ENCODE measurements at places on chromosomes 1 and 21.

- no peak for DNase-seq
These were observed 66.8 kb downstream of the EPB41 start for GRCh38 chr1:28981210-28981609.

DNA sequence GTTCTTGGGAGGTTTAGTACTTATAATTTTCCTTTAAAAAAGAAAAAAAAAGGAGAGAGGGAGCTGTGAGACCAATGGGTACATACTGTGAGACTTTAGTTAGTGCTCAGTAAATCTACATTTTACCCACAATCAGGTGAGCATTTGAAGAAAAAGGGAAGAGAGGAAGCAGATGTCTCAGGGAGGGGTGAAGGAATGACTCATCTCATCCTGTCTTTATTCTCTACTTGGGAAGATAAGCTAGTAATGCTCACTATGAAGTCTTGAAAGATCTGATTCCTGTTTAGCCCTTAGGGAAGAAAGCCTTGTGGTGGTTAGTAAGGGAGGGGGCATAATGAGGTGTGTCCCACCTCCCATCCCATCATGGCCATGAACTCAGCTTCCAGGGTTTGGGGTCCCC, 112.6 kb downstream of the PLD5 start:
- DNase-seq = no peak

DNA sequence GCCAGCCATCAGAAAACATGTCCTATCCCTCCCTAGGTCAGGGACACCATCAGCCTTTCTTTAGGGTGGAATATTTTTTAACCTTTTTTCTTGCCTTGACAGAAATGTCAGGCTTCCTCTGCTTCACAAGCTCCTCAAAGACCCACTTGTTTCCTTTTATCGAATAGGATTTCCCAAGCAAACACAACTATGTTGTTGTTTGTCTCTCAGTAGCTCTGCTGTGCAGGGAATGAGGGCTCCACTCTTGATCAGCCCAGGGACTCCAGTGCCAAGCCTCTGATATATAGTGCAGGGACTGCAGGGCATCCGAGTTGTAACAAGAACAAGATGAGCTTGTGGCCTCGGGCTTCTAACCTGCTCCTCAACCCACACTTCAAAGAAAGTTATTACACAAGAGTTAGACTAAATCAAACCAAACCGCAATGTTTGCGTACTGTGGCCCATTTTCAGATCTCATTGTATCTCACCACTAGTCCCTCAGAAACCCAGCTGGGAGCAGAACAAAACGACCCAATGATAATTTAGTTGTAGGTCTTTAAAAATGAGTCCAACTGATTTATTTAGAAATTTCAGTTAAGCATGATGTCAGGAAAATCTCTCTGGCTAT, 108.1 kb downstream of the ATG4C start:
- no peak for DNase-seq

DNA sequence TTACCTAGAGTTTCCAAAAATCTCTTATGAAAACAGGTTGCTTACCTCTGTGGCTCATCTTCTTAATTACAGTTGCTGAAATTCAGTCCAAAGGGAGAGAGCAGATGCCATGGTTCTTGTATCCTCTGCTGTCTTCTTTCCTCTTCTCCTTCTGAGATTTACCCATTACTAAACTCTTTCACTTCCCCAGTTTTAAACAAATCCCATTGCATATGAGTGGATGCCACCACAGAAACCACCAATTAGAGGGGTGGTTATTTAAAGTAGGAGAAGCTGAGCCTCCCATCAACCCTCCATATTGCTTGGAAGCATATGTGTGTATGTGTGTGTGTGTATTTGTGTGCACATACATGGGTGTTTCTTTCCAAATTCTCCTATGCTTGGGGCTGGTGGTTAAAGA, 128.5 kb upstream of the KCNK1 start:
- no peak for DNase-seq

DNA sequence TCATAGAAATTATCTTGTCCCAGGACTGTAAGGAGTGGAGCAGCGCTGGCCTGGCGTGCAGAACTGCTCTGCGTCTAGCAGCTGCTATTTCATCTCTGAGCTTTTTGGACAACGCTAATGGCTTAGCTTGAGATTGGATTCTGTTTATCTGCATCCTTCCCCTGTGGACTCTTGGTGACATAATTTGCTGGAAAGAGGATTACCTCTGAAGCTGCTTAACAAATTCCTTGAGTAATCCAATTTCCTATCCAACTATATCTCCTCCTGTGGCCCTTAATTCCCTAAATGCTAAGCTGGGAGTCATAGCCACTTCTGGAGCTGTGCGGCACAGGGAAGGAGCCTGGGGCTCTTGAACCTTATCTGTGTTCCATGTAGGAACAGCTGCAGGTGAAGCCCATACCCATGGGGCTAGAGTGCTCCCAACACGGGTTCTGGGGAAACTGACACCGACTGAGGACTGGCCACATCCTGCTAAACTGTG, 43.2 kb downstream of the IL6R start:
- DNase-seq = no peak

DNA sequence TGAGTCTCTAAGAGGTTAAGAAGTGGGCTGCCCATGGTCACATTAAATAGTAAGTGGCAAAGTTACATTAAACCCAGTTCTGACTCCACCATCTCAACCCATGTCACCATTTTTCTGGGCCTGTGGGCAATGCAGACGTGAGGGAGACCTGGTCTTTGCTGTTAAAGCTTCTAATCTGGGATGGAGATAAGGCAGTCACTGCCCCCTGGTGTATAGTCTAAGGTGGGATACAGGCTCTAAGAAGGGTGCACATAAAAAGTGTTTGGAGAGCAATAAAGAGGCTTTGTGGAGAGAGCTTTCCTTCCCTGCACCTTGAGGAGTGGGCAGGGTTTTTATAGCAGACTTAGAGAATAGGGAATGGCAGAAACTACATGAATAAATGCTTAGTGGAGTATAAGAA, 141.3 kb downstream of the ROR1 start:
- DNase-seq = no peak

- DNase-seq = peak; percentile 46
These were observed 369.6 kb upstream of the USP24 start for GRCh38 chr1:55584526-55585401.

DNA sequence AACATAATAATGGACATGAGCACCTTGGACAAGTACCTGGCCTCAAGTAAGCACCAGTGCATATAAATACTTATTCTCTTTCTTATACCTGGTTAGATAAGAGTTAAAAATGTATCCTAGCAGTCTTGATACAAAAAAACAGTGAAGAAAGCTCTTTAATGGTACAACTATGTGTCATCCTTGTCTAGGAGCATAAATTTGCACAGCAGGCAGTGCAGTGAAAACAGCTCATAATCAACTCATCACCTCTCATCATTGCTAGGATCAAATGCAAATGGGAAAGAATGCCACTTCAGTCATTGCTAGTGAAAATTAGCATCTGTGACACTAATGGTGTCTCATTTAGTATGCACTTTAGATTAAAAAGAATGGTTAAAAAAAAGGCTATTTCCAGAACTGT, 7.6 kb downstream of the SAMSN1 start:
- DNase-seq = no peak

DNA sequence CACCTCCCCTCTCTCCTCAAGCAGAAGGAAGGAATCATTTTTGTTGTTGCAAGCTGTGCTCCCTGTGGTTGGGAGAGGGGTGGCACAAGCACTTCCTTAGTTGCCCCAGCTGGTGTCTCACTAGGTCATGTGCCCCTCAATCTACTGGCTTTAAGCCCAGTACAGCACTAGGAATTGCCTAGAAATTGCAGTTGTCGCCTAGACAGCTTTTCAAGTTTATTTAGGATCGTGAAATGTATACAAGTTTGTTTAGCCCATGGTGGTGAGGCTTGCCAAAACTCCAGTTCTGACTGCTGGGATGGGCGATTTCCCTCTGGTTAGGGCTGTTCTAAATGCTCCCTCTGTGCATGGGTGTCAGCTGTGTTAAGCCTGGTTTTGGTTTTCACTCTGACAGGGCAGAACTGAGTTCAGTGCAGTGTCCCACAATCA, 126.8 kb upstream of the ZNF644 start:
- no peak for DNase-seq
